Occipital lobe (tissue), 3 donors: ENCODE measurements at places on chromosomes 5 and 9.

DNA sequence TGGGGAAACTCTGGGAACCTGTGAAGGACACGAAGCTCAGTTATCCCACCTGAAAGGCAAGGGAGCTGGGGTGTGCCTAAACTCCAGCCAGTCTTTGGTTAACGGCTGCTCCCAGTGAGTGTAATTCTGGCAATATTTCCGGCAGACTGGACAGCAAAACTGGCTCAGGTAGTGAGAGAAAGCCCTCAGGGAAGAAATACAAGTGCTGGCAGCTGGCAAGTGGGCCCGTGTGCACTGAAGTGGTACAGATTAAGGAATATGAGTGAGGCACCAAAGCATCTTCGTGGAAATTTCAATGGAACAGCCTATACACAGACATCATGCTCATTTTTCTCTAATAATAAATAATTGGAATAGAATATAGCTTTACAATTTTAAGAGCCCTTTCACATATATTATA, 56.2 kb downstream of the ABHD17B start:
- no peak for DNase-seq

DNA sequence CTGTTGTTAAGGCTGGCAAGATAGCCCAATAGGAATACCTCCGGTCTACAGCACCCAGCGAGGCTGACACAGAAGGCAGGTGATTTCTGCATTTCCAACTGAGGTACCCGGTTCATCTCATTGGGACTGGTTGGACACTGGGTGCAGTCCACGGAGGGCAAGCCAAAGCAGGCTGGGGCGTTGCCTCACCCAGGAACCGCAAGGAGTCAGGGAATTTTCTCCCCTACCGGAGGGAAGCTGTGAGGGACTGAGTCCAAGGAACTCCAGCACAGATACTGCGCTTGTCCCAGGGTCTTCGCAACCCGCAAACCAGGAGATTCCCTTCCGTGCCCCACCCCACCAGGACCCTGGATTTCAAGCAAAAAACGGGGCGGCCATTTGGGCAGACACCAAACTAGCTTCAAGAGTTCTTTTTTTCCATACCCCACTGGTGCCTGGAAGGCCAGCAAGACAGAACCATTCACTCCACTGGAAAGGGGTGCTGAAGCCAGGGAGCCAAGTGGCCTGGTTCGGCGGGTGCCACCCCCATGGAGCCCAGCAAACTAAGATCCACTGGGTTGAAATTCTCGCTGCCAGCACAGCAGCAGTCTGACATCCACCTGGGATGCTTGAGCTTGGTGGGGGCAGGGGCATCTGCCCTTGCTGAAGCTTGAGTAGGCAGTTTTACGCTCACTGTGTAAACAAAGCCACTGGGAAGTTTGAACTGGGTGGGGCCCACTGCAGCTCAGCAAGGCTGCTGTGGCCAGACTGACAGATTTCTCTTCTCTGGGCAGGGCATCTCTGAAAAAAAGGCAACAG, 647.2 kb downstream of the BNC2 start:
- no peak for DNase-seq

GRCh38 chr9:109335121-109335520, 14.3 kb upstream of the EPB41L4B start:
- DNase-seq: no peak

GRCh38 chr9:120410925-120411501, 169.0 kb downstream of the CDK5RAP2 start:
- DNase-seq: no peak

DNA sequence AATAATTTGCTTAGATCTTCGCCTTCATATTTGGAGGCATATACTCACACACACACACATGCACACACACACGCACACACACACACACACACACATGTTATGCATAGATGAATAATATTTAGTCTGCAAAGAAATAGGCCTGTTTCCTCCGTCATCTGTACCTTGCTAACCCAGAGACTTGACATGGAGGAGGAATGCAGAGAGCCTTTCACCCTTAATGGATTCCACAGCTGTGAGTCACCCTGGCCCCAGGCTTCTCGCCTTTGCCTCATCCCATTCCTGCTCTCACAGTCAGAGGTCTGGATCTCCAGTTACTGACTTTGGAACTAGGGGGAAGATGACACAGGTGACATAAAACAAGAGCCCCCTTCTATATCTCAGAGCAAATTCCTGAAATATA, 29.7 kb downstream of the ZNF462 start:
- DNase-seq: no peak

DNA sequence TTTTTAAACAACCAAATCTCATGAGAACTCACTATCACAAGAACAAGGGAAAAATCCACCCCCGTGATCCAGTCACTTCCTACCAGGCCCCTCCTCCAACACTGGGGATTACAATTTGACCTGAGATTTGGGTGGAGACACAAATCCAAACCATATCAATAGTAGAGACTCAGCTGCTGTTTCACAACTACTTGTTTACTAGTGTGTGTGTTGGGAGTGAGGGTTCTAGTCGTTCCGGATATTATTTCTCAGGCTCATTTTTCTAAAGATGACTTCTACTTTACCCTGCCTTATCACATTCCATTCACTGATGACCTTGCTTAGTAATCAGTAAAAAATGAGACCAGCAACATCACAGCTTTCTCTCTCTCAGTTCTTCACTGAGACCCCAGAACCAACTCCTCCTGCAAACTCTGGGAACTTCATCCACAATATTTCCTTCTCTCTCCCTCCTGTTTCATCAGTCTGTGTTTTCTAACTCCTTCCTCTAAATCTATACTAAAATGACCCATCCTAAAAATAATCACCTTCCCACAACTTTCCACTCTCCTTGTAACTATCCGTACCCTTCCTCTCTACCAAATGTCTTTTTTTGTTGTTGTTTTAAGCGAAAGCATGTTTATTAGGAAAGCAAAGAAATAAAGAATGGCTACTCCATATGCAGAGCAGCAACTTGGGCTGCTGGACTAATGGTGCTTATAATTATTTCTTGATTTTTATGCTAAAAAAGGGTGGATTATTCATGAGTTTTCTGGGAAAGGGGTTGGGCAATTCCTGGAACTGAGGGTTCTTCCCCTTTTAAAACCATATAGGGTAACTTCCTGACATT, 121.5 kb upstream of the SPRY4 start:
- DNase-seq: no peak

- no peak for DNase-seq
These were observed 69.3 kb upstream of the EGFLAM start for GRCh38 chr5:38189081-38189504.

DNA sequence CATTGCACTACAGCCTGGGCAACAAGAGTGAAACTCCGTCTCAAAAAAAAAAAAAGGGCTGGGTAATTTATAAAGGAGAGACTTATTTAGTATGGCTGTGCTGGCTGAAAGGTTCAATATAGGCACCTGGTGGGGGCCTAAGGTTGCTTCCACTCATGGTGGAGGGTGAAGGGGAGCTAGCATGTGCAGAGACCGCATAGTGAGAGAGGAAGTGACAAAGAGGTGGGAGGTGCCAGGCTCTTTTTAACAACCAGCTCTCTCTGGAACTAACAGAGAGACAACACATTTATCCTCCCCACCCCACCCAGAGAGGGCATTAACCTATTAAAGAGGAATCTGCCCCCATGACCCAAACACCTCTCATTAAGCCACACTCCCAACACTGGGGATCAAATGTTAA, 28.9 kb upstream of the SERINC5 start:
- DNase-seq: no peak

- no peak for DNase-seq
These were observed 37.6 kb downstream of the FXN start for GRCh38 chr9:69073103-69073502.

GRCh38 chr5:133245191-133246052, 193.6 kb downstream of the HSPA4 start:
- peak; percentile 73 for DNase-seq

DNA sequence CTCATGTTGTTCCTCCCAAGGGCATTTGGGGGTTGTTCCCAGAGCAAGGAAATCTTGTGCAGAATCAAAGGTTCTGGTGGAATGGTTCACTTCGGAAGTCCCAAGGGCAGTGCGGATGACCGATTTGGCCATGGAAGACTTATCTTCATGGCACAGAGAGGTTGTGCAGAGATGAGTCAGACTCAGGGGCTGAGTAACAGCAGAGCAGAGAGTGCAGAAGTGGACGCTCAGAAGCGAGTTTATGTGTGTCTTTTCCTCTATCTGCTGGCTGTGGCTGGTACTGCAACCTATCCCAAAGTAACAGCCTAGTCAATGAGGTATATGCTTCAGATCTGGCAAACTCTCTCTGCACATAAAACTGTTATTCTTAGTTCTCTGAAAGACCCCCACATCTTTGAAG, 118.1 kb downstream of the DPYSL3 start:
- peak; percentile 11 for DNase-seq

DNA sequence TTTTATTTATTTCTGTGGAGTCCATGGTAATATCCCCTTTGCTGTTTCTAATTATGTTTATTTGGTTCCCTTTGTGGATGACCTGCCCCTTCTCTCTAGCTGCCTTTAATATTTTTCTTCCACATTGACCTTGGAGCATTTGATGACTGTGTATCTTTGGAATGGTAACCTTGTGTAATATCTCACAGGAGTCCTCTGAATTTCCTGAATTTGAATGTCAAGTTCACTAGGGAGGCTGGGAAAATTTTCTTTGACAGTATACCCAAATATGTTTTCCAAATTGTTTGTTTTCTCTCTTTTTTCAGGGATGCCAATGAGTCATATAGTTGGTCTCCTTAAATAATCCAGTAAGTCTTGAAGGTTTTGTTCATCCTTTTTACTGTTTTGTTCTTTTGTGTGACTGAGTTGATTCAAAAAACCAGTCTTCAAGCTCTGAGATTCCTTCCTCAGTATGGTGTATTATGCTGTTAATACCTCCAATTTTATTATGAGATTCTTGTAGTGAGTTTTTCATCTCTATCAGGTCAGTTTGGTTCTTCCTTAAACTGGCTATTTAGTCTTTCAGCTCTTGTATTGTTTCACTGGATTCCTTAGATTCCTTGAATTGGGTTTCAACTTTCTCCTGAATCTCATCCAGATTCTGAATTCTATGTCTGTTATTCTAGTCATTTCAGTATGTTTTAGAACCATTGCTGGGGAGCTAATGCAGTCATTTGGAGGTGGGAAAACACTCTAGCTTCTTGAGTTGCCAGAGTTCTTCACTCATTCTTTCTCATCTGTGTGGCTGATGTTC, 349.0 kb upstream of the TARS1 start:
- DNase-seq: no peak

DNA sequence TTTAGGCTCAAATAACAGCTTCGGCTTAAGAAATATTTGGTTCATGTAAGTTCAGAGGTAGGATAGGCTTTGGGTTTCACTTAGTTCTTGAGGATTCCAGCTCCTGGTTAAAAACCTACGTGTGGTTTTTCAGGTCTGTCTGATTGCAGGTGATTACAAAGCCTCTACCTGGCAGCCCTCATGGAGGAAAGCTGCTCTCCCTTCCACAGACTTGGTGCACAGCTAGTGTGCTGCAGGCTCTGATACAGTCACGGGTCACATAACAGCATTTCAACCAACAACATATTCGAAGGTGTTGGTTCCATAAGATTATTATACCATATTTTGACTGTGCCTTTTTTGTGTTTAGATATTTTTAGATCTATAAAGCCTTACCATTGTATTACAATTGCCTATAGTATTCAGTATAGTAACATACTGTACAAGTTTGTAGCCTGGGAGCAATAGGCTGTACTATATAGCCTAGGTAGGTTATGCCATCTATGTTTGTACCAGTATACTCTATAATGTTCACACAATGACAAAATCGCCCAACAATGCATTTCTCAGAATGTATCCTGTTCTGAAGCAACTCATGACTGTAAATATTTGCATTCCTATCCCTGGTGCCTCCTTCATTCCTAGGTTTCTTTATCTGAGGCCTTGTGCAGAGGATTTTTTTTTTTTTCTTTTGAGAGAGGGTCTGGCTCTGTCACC, 8.0 kb upstream of the DCP2 start:
- DNase-seq: no peak

DNA sequence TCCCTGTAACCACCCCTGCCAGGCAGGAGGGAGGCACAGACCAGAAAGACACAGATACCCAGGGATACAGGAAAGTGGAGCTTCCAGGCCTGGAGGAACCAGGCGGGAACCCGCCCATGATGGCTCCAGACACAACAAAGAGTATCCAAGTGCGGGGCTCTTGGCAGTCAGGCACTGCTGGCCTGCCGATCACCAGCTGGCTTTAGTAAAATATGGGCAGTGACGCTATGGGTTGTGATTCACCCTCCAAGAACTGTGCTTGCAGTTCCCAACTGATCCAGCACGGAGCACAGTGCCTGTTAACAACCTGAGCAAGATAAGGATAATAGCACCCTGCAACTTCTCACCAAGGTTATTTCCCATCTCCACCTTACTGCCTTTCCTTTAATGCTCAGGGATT, 463.3 kb downstream of the IRX1 start:
- DNase-seq: no peak

DNA sequence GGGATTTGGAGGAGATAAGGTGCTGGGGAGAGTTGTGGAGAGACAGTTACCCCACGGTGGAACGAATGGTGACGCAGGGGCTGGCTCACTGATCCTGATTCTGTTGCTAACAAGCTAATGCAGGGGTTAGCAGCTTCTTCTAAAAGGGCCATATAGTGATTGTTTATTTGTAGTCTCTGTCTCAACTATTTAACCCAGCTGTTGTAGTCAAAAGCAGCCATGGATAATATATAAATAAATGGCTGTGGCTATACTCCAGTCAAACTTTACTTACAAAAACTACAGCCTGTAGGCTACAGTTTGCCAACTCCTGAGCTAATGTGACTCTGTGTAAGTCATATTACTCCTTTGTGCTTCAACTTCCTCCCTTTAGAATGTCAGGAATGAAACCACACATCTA, 21.8 kb downstream of the STOM start:
- DNase-seq: no peak

- DNase-seq: no peak
These were observed 7.6 kb downstream of the PTGER4 start for GRCh38 chr5:40687321-40687720.

- DNase-seq: no peak
These were observed 512.7 kb upstream of the PAPPA start for GRCh38 chr9:115640887-115641286.

GRCh38 chr9:104961238-104961637, 33.3 kb upstream of the ABCA1 start:
- DNase-seq: no peak

DNA sequence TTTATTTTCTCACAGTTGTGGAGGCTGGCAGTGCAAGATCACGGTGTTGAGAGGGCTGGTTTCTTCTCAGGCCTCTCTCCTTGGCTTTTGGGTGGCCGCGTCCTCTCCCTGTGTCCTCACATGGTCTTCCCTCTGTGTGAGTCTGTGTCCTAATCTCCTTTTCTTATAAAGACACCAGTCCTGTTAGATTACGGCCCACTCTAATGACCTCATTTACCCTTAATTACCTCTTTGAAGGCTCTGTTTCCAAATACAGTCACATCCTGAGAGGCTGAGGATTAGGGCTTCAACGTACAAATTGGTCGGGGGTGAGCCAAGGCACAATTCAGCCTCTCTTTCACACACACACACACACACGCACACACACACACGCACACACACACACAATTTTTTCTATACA, 73.0 kb downstream of the UGCG start:
- DNase-seq: no peak

- no peak for DNase-seq
These were observed 70.3 kb upstream of the LHFPL2 start for GRCh38 chr5:78718824-78719223.

- DNase-seq: no peak
These were observed 225.1 kb downstream of the PDZD2 start for GRCh38 chr5:31863991-31864411.
